ENCODE measurements at places on chromosomes 1 and 21.

DNA sequence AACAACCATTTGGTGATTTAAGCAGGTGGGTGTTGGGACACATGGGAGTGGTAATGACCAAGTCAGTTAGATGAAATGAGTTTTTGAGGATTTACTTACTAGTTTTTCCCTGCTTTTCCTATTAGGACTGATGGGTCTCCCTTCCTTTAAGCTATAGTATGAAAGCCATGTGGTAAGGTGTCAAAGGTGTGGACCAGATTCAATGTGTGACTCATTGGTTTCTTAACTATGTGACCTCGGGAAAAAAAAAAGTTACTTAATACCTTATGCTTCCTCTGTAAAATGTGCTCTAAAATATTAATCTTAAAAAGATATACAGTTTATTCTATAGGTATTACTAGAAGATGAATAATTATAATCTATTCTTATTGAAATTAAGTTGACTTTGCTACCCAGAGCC, 93.7 kb downstream of the DUSP10 start:
- DNase-seq: peak; percentile 41

GRCh38 chr1:92784021-92784638, 778 bp downstream of the EVI5 start:
- peak; percentile 89 for DNase-seq

DNA sequence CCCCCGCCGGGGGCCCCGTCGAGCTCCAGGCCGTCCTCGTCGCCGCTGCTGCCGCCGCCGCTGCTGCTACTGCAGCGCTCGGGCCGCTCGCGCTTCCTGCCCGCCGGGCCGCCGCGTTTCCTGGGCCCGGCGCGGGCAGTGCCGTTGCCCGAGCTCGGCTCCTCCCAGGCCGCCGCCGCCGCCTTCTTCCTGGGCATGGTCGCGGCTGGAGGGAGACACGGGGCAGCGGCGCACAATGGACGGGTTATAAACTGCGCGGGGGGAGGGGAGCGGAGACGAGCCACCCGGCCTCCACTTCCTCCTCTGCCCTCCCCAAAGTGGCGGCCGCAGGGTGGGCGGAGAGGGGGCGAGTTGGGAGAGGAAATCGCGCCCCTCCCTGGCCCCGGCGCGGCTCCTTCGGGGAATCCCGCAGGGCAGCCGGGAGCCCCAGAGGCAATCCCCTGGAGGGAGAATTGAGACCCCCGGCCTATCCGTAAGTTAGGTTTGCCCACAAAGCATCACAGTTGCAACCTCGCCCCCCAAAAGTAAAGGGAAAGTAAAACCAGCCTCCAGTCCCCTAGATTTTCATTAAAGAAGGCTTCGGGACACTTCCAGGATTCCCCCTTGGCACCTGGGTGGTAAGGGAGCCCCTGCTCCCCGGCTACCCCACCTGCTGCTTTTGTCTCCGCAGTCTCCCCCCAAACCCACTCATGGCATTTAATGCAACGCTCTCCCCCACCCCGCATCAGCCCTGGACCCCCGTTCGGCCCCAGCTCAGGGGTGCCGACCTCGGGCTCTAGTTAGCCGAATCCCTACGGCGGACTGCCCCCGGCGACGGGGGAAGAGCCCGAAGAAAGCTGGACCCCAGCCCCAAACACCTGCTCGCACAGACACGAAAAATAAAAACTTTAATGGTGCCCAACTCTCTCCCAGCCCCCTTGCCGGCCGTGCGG, 893 bp downstream of the RCC2 start:
- DNase-seq: peak; percentile 54

DNA sequence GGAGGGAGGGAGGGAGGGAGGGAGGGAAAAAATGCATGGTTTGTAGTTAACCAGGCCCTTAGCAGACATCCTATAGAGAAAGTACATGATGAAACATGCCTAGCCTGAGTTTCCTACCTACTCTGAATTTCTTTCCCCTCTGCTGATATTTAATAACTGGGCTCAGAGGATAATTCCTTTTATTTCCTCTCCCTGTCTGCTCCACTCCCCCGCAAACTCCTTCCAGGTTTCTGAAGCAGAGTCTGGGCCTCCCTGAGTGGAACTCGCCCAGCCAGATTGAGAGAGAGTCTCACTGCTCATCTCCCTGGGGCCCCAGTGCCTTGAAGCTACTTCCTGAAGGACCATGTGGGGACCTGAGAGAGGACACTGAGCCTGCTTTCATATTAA, 111.9 kb upstream of the SLC44A3 start:
- no peak for DNase-seq

DNA sequence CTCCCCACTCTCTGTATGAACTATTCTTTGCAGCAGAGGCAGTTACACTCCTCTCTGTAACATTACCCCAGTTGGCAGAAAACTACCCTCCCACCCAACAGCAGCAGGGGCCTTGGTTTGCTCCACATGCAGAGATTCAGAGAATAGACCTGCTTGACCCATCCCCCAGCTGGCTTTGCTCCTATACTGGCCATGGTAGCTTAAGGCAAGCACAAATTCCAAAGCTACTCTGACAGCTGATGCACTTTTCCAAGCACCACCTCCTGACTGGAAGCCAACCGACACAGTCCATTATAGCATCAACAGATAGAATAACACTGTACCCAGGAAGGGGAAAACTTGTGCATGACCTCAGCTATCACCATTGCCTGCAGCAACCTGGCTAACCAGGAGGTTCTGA, 846.5 kb upstream of the NCAM2 start:
- DNase-seq: no peak

- no peak for DNase-seq
These were observed 73.1 kb downstream of the KIF1B start for GRCh38 chr1:10283318-10283984.

DNA sequence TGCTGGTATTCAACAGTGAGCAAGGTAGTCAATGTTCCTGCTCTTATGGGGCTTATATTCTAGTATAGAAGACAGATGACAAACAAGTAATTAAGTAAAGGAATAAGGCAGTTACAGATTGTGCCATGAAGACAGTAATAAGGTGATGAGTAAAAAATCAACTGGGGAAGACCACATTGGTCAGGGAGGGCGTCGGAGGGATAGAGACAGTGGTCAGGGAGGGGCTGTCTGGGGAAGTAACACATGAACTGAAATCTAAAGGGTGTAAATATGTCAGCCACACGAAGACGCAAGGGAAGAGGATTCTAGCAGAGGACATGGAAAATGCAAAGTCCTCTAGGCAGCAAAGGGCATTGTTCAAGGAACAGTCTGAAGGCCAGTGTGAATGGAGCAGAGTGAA, 10.1 kb downstream of the IL12RB2 start:
- DNase-seq: no peak

DNA sequence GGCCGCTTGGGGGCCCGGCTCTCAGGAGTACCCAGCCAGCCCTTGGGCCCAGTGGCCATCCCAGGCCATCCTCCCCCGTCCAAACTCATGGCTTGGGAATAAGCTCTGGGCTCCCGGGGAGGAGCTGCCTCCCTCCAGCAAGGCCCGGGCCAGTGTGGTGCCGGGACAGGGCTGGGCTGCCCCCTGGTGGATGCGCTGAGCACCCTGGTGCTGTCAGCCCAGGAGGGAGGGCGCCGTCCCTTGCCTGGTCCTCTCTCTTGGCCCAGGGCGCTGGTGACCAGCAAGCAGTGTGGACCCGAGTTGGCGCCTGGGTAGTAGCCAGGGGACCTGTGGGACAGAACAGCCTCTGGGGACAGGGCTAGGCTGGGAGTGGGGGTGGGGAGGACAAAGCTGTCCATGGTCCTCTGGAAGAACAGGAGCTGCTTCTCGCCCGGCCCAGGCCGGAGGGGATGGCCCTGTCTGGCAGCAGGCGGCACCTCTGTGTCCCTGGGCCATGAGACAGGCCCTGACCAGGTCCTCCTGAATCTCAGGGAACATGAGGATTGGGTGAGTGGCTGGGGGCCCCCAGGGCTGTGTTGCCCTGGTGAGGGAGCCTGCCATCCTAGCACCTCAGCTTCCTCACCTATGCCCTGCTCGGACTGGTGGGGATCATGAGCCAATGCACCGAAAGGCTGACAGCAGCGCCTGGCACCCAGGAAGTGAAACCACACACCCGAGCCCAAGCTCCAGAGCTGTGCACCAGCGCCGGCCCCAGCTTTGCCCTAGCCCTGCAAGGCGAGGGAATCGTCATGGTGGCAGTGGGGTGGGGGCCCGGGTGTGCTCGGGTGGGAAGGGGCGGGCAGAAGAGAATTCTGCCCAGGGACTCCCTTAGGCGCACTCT, 9.4 kb downstream of the MORN1 start:
- DNase-seq: peak; percentile 55

- DNase-seq: no peak
These were observed 23.5 kb downstream of the DIPK1A start for GRCh38 chr1:92937731-92938130.

GRCh38 chr1:1434131-1434823, 1.2 kb upstream of the VWA1 start:
- no peak for DNase-seq

DNA sequence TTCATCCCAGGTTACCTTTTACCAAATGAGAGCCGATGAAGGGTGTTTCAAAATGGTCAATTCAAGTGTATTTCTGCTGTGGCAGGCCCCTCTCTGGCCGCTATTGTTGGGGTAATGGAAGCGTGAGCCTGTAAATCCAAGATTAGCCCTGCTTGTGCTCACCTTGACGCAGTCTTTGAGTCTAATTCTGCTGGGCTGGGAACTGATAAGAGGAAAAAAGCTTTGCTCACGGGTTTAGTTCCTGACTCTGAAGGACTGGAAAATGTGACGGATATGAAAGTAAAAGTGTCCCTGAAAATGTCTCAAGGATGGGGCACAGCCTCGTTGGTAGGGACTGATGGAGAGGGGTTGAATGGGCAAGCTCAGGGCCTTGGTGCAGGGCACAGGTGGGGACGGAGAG, 125.9 kb upstream of the GALNT2 start:
- no peak for DNase-seq

Measured in mammary epithelial cell (primary cell).